ENCODE measurements at places on chromosomes 12 and 14.

DNA sequence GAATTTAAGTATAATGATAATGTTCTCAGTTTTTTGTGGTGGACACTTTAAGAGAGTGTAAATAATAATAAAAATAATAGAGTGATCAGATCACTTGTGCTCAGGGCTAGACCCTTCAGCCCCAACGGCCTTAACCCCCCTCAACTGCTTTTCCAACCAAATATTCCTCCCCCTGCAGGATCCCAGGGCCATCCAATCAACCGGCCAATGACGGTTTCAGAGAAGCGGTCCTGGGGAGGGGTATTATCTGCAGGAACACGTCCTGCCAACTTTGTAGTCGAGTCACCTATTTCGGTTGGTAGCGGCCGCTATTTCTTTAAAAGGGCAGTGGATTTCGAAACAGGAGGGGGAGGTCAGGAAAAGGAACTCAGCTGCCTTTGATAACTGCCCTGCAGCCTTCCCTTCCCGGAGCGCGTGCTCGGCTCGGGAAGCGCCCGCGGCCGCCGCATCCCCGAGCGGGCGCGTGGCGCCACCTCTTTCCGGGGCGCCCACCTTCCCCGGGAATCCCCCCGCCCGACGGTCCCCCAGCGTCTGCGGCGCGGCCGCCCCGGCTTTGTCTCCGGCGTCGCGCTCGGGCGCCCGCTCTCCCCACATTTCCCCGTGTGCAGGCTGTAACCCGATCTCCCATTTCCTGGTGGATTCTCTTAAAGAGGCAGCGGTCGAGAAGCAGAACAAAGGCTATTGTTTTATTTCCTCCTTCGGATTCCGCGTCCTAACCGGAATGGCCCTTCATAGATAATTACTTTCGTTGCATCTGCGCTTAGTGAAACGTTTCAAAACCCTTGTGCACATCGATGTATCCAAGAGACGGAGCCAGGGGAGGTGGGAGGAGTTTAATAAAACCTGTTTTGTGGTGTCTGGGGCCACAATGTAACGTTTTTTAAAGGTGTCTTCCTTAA, 711 bp upstream of the ETV6 start:
- peak; percentile 46 for DNase-seq

DNA sequence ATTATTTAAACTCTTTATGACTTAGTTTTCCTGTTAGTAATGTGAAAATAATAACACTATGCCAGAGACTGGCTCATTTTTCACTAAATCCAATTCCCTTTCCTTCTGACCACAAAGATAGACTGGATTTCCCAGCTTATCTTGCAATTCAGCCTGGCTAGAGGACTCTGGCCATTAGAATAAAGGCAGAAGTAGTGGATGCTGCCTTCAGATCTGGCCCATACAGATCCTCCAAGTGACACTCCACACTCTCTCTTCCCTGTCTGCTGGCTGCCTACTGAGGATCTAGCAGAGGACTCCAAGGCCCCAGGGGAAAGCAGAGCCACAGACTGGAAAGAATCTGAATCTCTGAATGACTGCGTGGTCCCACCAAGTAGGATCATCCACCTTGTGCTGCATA, 188.8 kb upstream of the LMNTD1 start:
- DNase-seq, result no peak

- DNase-seq, result no peak
Observed at GRCh38 chr14:104933746-104934733, 9.4 kb downstream of the PLD4 start.

DNA sequence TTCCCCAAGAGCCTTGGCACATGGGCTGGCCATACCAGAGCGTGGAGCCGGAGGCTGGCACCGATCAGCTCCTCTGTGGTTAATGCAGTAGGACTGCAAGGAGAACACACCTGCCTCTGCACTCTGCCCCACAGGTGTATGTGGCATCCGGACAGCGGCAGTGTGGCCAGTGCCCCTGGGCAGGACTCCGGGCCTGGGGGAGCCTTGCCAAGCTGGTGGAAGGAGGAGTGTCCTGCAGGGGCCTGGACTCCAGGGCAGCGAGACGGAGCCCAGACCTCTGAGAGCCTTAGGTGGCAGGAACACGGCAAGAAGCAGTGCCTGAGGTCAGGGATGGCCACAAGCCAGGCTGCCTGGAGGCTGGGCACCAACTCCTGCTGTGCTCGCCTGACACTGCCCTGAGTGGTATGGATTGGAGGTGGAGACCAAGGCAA, 5.3 kb upstream of the BEGAIN start:
- DNase-seq, result no peak

GRCh38 chr12:115403689-115404088, 719.7 kb upstream of the TBX3 start:
- DNase-seq, result no peak

DNA sequence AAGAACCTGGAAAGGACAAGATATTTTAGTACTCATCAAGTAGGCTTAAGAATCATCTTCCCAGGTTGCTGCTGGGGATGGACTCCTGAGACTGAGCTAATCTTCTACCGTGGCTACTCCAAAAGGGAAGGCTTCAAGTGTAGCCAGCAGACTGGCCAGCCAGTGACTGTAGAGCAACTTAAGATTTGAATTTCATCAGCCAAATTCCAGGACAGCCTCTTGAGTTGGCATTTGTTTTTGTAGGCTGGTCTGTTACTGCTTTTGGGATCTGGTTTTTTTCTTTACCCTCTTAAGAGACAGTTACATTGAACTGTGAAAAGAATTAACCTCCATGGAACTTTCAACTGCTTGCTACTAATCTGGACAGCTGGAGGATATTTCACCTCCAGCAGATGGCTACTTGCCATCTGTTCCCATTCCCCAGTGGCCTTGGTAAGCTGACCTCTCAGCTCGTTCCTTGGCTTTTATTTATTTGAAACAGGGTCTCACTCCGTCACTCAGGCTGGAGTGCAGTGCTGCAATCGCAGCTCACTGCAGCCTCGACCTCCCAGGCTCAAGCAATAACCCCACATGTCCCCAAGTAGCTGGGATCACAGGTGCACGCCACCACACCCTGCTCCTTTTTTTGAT, 20.7 kb downstream of the VTI1B start:
- DNase-seq, result no peak

DNA sequence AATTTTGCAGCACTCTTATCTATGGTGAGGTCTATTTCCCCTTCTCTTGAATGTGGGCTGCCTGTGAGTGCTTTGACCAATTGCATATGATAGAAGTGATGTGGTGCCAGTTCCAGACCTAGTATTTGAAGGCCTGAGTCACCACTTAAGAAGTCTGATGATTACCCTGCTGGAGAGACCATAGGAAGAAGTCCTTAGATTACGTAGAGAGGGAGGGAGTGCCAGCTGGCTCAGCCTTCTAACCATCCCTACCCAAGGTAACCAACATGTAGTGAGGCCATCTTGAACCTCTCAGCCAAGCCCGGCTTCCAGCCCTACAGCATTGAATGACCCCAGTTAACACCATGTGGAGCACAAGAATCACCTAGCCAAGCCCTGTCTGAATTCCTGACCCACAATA, 166.9 kb downstream of the NELL2 start:
- DNase-seq, result no peak

DNA sequence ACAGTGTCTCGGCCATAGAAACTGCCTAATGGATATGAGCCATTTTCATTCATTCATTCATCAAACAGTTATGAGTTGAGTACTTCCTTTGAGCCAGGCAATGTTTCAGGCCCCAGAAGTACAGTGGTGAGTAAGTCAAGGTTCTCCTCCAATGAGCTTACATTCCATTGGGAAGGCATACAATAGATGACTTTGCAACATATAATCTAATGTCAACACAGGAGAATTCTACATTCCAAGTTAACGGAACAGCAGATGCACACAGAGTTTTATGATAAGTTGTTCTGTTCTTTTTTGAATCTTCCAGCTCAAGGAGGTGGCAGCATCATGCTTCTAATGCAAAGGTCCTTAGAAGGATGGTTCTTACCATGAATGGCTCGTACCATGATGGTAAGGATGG, 3.2 kb upstream of the RFC5 start:
- DNase-seq, result no peak

DNA sequence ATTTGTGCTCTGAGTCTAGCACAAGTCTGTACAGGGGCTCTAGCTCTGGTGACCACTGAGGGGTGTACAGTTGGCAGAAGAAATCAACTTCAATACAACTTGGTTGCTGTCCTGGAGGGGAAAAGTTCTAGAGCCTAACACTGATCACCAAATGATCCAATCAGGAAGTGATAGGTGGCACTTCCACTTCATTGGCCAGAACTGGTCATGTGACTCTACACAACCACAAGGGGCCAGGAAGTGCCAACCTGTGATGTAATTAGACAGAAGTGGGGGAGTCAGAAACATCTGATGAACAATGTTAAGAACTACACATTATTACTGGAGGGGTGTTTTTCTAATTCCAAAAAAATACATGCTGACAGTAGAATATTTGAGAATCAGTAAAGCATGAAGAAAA, 401.6 kb downstream of the VRK1 start:
- no peak for DNase-seq

DNA sequence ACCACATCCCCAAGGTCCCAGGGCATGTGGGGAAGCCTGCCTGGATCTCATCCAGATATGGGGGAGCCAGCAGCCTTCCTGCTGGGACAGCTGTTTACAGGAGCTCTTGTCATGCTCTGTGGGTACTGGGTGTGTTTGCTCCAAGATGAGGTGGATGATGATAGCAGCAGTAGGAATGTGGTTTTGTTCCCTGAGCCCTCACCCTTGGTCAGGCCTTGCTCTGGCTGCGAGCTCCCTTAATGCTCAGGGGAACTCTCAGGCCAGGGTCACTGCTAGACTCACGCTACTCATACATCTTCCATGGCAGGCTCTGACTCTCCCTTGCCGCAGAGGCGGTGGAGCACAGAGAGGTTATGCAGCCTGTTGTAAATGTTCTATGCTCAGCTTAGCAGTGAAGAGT, 990.3 kb downstream of the AACS start:
- no peak for DNase-seq

GRCh38 chr12:47867495-47867941, 37.3 kb downstream of the VDR start:
- no peak for DNase-seq

GRCh38 chr14:50021261-50022031, 94.9 kb downstream of the VCPKMT start:
- no peak for DNase-seq

- DNase-seq, result no peak
Observed at GRCh38 chr12:105332925-105333324, 2.4 kb downstream of the C12orf75 start.

GRCh38 chr12:41051954-41052353, 136.2 kb upstream of the PDZRN4 start:
- no peak for DNase-seq

DNA sequence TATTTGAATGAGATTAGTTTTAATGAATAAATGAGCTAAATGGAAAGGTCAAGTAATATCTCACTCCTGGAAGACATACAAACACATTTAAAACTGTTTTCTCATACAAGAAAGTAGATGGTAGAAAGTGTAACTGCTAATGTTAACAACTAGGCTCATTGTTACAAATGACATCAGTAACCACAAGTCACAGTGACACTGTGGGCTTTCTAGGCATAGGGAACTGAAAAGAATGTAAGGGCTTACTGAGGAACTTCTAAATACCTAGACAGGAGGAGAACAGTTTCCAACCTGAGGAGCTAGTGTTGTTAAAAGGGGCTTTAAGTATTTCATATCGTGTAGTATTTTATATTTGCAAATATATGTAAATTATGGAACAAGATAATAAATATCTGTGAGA, 17.5 kb upstream of the ERGIC2 start:
- DNase-seq, result no peak

DNA sequence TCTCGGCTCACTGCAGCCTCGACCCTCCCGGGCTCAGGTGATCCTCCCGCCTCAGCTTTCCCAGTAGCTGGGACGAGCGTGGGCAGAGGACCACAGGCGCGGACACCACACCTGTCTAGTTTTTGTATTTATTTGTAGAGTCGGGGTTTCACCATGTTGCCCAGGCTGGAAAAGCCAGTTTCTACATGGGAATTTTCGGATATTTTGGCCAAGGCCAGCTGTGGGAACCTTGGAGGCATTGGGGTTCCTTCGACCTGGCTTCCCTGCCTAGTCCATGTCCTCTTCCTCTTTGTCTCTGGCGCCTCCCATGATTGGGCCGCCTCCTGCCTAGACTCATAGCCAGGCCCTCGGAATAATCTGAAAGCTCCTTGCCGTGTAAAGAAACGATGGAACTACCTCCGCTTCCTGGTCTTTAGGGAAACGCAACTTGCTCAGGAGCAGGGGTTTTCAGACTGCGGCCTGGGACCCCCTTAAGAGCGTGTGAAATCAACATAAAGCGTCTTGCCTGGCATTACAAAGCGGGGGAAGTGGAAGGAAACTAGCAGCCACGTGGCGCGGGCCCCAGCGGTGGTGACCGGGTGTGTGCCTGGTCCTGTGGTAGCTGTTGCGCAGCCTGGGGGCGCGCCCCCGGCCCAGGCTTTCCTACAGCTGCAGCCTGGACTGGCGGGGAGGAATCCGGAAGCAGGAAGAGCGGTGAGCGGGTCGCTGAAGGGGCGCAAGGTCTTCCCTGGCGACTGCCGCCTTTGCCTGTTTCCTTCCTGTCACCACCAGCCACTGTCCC, 1.4 kb upstream of the HSP90AA1 start:
- peak; percentile 61 for DNase-seq

DNA sequence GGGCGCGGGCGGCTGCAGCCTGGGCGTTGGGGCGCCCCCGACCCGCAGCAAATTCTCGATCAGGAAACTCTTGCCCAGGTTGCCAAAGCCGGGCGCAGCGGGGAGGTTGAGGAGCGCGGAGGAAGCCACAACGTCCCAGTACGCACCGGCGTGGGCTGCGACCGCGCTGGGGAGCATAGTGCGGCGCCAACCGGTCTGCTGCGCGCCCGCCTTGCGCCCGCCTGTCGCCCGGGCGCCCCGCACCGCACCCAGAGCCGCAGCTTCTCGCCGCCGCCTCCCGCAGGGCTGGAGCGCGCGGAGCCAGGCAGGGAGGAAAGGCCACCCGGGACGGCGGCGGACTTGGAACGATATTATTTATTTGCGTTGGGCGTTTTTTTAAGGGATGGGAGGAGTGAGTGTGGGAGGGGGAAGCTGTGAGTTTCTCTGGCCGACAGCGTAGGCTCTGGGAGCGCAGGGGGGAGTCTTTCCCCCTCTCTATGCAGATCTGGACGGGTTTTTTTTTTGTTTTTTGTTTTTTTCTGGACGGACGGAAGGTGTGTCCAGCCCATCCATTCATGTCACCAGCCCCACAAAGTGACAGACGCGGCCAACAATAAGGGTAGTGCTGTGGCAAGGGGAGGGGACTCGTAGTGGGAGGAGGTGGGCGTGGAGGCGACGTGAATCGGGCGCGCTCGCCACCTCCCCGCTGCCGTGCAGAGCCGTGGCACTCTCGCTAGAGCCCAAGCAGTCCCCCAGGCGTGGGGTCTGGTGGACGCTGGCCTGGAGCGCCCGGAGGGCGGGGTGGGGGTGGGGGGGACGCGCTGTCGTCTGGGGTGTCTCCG, at the start of gene DBX2:
Gene DBX2 (minus strand): TSS at position 349 of the 821 bp plus-strand sequence. CDS start 172 bp downstream, at position 177.
- DNase-seq, result no peak

DNA sequence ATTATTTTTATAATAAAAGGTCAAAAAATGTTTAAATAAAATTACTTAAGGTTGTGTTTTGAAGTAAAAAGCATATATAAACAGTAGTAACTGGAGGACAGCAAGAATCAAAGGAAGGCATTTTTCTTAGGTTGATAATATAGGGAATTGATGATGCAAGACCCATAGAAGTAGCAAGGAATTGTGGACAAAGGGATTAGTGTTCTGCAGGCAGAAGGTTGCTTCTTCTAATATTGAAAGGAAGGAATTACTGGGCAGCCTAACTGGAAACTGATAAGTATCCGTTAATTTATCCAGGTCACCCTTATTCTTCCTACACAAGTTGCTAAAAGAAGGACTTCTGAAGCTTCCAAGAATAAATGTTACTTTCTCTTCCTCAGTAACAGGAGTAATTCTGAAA, 54.5 kb upstream of the ALX1 start:
- DNase-seq, result no peak

Measured in activated CD4-positive, alpha-beta T cell treated with anti-CD3 and anti-CD28 coated beads for 24 hours (primary cell).